Stimulated activated CD8-positive, alpha-beta memory T cell treated with anti-CD3 and anti-CD28 coated beads, Interleukin-12 subunit alpha, Interleukin-12 subunit beta, amount 100 ng/mL, for 4 hours (primary cell): ENCODE measurements at places on chromosomes 1 and 21.

- DNase-seq: no peak
Observed at GRCh38 chr1:27646676-27647075, 11.7 kb upstream of the FGR start.

DNA sequence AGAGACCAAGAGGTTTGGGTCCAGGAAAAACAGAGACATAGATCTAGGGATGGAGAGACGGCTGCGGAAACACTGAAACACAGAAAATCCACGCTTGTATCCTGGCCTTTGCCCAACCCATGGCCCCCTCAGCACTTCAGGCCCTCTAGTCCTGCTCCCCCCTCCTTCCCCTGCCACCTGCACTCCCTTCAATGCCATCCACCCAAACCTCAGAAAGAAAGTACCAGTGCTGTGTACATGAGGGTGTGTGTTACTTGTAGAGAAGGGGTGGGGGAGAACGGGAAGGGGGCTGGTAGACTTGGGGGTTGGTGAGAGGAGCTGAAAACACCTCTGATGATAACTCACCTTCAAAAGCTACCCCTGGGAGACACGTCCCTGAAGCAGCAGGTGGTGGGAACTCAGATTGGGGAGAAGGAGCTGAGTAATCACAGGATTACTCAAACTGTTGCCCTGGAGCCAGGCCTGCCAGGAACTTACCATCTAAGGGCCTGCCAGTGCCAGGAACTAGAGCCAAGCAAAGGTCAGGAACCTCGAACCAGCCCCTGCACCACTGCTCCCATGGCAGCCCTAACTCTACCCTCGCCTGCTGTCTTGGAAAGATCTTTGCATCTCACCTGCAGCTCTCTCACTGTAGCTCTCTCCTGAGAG is 11.5 kb downstream of the RORC start:
- no peak for DNase-seq

GRCh38 chr1:205294934-205295333 is 26.6 kb downstream of the NUAK2 start:
- DNase-seq: no peak

DNA sequence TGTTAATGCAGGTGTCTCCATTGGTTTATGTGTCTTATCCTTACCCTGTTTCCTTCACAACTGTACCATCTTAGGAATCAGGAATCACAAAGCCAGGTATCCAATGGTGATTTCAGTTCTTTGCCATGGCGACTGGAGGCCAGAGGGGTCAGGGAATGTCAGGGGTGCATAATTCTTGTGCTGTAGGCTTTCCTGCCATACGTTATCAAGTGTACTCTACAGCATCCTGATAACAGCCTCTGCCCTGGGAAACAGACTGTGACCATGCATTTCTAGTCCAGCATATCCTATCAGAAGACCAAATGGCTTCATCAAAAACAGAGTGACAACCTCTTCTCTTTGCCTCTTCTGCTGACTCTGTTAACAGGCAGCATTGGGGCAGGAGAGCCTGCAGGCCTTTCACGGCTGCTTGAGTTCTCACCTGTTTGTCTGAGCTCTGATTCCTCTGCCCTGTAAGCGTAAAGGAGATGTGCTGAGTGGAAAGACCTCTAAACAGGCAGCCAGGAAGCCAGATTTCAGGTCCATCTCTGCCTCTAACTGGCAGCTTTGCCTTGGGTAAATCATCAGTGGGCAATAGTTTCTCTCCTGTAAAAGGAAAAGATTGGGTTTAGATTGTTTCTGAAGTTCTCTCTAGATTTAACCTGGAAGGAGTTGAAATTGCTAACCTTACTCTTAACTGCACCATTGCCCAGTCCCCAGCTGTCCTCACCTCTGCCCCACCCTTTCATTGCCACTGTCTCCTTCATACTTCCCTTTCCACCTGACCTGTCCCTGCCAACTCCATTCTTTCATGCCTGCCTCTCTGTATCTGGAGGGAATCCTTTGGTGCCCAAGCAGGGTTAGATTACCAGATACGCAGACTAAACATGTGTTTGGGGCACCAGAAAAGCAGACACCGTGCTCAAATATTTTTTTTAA is 80.2 kb downstream of the LRRC8D start:
- DNase-seq: no peak

- no peak for DNase-seq
Observed at GRCh38 chr1:12132078-12132477, 34.7 kb upstream of the TNFRSF1B start.
